Left lobe of liver (tissue), 2 donors: ENCODE measurements at places on chromosomes 2 and 18. TPM values are rescaled to one million over a fixed set of nuclear protein-coding genes. Genes with fewer than 3 reads are reported as not detected.

PIEZO2 gene
- 7.3 TPM for total RNA-seq

GRCh38 chr2:240965905-240966456, 32.4 kb upstream of the SNED1 start:
- DNase-seq: peak; percentile 46

GRCh38 chr2:200259577-200259957, 46.9 kb upstream of the SPATS2L start:
- no peak for DNase-seq

DNA sequence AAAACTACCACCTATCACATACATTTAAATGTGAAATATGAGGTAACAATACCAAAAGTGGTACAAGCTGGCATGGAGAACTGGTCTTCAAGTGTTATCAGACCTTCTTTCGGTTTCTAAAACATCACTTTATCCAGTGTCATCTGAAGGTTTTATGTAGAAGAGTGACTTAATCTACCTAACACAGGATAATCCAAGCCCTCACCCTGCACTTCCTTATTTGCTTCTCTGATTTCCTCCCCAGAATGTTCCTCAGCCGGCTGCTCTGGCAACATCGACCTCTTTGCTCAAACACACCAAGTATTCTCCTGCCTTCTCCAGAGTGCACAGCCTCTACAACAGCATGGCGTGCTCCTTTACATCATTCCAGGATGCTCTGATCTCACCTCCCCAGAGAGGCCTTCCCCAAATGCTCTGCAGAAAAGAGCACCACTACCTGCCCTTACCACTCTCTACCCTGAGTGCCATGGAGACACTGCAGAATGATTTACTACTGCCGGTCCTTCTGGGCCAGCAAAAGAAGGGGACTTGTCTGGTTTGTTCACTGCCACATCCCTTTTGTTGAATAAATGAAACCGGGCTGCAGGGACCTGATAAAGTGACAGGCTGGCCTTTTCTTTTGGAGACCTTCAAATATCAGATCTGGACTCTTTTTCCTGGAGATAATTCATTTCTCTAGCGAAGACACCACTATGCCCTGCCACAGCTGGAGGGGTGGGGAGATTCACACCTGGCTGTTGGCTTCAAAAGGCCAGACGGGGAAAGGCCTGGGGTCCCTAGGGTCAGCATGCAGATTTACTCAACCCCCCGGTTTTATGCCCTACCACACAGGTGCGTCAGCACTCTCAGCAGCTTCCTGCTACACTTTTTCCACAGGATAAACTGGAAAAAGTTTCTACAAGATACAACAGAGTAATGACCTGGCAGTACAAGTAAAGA, 42.0 kb downstream of the TTR start:
- no peak for DNase-seq

GALR1 gene
- total RNA-seq: not detected

- no peak for DNase-seq
These were observed 214.8 kb downstream of the ZNF521 start for GRCh38 chr18:25137197-25137472.
